H7 (cell line): ENCODE measurements at places on chromosomes 7 and 10. TPM values are rescaled to one million over a fixed set of nuclear protein-coding genes. Genes with fewer than 3 reads are reported as not detected.

DNA sequence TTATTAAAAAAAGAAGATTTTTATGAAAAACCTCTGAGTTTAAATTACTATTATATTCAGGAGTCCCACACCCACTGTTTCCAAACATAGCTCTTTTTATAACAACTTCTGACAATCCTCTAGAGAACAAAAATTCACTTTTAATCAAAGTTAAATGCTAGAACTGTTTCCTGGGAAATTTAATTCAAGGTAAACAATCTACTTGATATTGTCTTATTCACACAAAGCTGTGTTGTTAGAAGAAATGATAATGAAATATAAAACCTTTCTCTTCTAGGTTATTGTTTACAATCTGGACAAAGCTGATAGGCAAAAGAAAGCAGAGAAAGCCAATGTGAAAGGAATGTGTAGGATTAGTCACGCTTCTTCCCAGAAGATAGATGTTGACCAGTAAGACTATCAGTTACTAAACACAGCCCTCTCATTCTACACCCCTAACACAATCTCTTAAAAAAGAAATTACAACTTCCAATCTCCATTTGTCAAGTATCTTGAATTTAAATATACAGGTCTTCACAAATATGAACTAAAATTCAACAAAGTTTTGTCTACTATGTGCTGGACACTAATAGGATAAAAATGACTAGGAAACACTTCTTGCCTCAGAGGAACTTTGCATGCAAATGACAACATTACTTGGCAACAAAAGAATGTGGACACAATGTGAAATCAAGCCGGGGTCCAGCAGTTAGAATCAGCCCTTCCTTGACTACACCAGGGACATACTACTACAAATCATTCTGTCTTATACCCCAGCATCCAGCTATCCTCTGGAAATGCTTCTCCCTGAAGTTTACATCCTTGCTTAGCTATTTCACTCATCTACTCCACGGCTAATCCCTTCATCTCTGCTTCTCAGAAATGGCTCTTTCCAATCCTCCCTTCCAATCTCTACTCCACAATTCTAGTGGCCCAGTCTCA lies 123.7 kb downstream of the IMMP2L start:
- no peak for DNase-seq

DNA sequence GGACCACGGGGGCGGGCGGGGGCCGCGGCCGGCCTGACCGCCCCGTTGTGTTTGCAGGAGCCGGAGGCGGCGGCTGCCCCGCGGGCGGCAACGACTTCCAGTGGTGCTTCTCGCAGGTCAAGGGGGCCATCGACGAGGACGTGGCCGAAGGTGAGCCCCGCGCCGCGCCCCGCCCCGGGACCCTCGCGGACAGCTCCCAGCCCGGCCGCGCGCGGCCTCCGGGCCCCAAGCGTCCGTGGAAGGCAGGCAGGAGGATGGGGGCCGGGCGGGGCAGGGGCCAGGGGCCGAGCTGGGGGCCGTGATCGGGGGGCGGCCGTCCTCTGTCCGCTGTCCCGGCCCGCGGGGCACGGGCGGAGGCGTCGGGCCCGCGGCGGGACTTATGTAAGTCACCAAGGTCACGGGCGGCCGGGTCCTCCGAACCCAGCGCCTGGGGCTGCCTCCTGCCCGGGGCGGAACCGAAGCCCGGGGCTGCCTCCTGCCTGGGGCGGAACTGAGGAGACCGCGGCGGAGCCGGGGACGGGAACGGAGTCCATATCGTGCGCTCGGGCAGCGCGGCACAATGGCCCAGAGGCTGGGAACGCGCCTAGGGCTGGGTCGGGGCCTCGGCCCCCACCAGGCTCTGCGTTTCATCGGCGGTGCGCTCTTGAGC lies 497 bp downstream of the PPP2R2D start:
- DNase-seq: peak; percentile 75

DNA sequence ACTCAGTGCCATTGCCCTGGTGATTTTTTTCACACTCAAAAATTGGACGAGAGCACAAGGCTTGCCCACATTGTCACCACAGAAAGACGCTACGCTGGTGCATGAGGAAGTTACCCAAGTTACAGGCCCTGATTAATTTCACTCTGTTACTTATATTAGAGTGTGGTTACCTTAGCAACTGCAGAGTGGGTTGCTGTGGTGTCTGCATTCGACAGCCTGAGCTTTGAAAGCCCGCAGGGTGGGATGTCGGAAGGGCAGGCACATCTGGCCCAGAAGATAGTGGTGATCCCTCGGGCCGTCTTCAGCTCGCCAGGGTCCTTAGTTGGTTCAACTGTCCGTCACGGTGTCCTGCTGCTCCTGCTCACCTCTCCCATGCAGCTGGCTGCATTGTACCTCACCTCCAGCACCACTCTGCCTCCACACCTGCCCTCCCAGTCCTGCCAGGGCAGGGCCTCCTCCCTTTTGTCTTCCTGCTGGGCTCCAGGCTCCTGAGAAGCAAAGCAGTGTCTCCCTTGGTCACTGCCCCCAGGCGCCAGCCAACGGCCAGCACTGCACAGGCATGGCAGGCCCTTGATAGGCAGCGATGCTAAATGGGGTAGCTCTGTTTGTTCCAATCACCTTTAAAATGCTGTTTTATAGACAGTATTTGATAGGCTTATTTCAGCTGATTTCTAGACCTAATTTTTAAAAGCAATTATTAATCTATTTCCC lies 167.2 kb downstream of the EBF3 start:
- DNase-seq: no peak

DNA sequence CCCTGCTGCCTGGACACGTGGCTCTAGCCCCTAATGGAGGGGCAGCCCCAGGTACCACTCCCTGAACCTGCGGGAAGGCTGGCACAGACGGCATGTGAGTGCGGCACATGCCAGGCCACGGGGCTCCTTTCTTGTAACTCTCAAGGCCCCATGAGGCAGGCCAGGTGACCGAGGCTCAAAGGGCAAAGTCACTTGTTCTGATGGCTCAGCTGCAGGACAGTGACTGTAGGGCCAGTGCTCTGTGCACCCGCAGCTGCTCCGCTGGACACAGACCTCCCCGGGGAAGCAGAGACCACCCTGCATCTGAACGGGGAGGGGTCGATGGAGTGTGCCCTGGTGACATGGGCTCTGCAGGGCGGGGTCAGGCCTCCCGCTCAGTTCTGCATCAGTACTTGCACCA lies 55.3 kb downstream of the PTPRE start:
- DNase-seq: no peak

- DNase-seq: no peak
Measured at GRCh38 chr7:106052681-106053080, 59.4 kb downstream of the SYPL1 start.

DNA sequence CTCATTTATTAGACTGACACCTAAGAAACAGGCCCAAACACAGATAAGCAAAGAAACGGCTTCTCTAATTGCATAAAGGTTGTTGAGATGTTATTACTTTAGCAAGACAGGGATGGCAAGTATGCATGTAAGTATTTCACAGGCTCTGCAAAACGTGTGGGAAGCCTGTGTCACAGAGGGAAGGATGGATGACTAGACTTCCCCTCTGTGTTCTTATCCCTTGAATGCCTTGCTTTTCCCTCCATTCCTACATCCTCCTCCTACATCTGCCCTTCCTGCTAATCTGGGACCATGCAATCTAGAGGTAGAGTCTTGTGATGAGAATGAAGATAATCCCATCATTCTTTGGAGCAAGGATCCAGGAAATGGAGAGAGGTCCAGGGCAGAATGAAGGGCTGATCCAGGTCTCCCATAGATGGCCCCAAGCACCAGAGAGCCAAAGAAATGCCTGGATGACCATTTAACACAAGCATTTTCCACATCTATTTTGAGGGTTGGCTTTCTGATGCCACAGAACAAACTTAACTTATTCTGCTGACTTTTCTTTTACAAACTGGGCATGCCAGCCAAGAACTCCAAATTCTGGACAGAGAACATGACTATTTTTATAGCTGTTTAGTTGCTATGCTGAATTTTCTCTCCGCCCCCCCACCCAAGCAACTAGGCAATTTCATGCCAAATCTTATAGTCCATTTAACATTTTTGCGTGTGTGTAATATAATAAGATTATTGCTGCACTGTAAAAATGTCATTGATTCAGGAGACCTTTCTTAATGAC lies 48.1 kb downstream of the NRP1 start:
- no peak for DNase-seq

DNA sequence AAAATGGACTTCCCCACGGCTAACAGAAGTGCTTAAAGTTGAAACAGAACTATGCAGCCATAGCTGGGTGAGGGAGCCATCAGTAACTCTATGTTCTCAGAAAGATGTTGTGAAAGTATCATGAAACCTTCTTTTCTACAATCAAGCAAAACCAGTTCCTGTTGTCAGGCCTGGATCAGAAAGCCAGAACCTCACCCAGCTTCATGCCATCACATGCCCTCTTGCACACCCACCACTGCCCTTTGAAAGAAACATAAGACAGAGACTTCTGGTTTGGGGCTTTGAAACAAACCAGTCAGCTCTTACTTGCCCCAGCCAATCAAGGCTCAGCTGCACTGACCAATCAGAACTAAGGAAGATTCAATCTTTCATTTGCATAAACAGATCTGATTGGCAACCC lies 230.8 kb upstream of the FERD3L start:
- DNase-seq: no peak

Gene GRM3
- 0.10 and 0.30 TPM in 2 replicates for total RNA-seq

Gene SMKR1
- total RNA-seq: not detected in 2 replicates

Gene DLX6
- total RNA-seq: not detected in 2 replicates
